NCI-H1092 treated with DMSO at 0.1 percent for 48 hours (cell line): ENCODE measurements at places on chromosomes 1 and 21.

- peak; percentile 93 for DNase-seq
These were observed 122.3 kb upstream of the SLC44A3 start for GRCh38 chr1:94697839-94698238.

DNA sequence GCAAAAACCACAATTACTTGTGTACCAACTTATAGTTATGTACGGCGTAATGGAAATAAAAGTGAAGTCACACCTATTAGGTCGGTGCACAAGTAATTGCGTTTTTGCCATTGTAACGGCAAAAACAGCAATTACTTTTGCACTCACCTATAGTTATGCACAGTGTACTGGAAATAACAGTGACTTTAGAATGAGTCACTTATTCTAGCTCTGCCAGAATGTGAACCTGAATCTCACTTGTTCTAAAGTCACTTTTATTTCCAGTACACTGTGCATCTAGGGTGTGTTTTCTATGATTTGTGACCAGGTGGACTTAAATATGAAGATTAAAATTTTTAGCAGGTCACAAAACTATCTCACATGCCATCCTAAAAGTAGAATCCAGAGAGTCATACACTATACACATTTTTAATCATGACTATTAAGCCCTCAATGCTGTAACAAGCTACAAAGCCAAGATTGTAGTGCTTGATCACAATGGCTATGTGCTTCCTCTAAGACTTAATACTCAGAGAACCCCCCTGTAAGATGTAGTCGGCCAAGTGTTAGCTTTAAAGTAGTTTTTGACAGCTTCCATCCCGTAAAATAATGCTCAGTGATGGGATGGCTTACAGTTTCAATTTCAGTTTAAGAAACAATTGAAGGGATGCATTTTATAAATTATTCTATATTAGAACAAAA, 218.8 kb downstream of the NEGR1 start:
- DNase-seq, result no peak

GRCh38 chr1:180934563-180934962, 21.9 kb downstream of the KIAA1614 start:
- DNase-seq, result no peak

- peak; percentile 18 for DNase-seq
These were observed 1.0 kb downstream of the NPR1 start for GRCh38 chr1:153679337-153680119.

- no peak for DNase-seq
These were observed 684.4 kb downstream of the PLA2G4A start for GRCh38 chr1:187513190-187513589.

GRCh38 chr1:246086191-246086590, 420.9 kb downstream of the SMYD3 start:
- DNase-seq, result no peak

GRCh38 chr1:161718559-161719324, 2.6 kb upstream of the FCRLB start:
- no peak for DNase-seq
